ENCODE measurements at places on chromosomes 3 and 15. TPM values are rescaled to one million over a fixed set of nuclear protein-coding genes. Genes with fewer than 3 reads are reported as not detected.

The IGF2BP2 gene
- 59.5 TPM for total RNA-seq

The SERINC4 gene
- not detected for total RNA-seq

The CADM2 gene
- not detected for total RNA-seq

The GHSR gene
- not detected for total RNA-seq

The IGSF11 gene
- total RNA-seq = 66.5 TPM

The SNTN gene
- not detected for total RNA-seq

The TMEM62 gene
- 21.6 TPM for total RNA-seq

The CACNA2D2 gene
- 0.80 TPM for total RNA-seq

The ADCY5 gene
- 1.2 TPM for total RNA-seq

The ZNF385D gene
- total RNA-seq = not detected

The NFKBIZ gene
- 69.0 TPM for total RNA-seq

The PLSCR2 gene
- total RNA-seq = not detected

GRCh38 chr3:186235554-186235953, 126.5 kb downstream of the DGKG start:
- DNase-seq = no peak

DNA sequence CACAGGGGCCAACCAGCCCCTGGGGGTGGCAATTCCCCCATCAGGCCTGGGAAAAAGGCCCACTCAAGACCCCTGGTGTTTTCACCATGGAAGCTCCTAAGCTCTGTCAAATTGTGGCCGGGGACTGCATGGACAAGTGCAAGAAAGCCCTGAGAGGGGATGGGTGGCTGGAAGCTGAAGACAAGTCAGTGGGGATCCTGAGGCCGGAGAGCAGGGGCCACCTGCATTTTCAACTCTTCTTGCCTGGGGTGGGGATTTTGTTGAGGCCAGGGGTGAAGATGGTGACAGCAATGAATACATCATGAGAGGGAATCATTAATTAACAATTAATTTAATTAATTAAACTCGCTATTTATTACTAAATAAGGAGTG, 33.9 kb downstream of the FEM1B start:
- DNase-seq = no peak

DNA sequence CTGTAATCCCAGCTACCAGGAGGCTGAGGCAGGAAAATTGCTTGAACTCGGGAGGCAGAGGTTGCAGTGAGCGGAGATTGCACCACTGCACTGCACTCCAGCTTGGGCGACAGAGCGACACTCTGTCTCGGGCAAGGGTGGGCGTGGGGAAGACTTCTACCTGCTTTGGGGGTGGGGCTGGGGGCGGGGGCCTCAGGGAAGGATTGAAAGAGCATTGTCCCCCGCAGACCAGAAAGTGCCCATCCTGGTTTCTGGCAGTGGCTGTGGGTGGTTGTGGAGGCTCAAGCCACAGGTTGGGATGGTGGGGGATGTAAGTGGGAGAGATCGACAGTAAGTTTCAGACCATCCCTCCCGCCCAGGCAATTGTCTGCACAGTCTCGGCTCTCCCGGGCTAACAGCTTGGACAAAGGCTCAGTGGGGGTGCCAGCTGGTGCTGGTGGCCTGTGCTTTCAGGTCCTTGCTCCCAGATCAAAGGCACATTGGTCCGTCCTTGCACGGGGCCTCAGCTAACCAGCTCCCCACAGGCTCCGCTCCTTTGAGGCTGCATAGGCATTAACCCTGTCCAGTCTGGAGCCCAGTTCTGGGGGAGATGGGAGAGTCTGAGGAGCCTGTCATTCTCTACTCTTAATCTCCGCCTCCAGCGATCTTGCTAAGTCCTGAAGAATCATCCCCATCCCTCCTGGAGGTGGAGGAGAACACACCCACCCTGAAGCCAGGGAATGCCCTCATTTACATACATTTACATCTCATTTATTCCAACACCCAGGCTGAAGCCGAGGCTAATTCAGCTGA, 8.6 kb downstream of the SCN5A start:
- no peak for DNase-seq

DNA sequence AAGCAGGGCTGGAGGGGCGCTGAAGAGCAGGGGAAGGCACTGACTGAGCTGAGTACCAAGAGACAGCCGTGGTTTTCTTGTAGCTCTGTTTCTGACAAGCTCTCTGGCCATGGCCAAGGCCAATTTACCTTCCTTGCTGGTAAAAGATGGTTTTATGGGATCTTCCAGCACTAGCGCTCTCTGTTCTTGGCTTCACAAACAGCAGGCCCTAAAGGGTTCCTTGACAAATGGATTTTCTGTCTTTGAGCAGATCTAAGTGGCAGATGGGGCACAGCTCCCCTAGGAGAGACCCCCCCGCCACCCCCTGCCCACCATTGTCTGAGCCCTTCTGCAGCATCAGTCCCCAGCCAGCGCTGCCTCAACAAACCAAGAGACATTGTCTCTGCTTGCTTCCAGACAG, 66.6 kb downstream of the GAP43 start:
- no peak for DNase-seq

- peak; percentile 26 for DNase-seq
These were observed 28.3 kb downstream of the IL12A start for GRCh38 chr3:160016972-160017371.

DNA sequence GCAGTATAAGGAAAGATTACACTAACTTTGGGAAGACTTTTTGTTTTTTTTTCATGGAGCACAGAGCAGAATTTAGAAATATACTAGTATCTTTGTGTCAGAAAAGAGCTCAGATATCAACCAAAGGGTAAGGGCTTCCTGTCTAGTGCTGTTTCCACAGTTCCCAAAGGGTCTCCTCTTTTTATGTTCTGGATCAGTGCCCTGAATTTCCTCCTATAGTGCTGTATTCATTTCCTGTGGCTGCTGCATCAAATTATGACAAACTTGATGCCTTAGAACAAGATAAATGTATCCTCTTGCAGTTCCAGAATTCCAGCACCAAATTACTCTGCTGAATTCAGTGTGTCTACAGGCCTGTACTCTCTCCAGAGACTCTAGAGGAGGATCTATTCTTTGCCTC, 219.8 kb upstream of the THRB start:
- no peak for DNase-seq

- no peak for DNase-seq
These were observed 82.9 kb downstream of the EOMES start for GRCh38 chr3:27639271-27639670.

DNA sequence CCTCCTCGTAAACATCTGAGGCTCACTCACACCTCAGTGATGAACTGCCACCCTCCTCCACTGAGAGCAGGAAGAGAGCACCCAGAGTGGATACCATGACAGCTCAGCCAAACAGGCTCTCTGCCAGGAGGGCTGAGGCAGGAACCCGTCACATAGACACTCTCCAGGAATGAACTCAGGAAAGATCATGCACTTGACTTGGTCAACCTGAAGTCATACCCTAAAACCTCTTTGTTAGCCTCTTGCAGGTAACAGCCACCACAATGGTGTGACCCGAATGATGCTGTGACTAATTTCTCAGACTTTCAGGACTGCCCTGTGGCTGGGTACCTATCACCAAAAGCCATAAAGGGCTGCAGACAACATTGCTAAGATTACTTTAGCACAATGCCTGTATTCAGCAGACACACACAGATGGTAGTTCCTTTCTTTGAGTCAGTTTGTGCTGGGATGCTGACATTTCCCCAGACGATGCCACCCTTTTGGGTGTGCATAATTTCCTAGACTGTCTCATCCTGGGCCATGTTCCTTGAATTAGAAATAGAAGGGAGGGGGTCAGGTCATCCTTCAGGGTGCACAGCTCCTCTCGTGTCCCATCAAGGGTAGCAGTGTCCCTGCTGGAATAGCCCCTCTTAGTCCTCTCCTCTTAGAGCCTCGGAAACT, 30.3 kb downstream of the CX3CR1 start:
- no peak for DNase-seq

DNA sequence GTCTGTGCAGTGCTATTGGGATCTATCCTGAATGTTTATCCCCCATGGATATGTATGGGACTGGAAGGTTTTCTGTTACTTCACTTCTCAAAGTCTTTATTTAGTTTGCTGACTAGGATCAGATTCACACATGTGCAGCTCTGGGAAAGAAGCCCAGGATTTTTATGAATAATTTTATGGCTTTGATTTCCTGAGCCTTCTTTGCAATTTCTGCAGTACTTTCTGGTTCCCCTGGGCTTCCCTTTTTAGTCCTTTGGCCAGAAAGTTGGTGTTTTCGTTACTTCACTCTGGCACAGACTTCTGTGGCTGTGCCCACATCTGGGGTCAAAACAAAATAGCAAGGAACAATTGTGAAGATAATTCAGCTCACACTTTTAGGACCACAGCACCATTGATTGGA, 721.0 kb downstream of the OTOL1 start:
- no peak for DNase-seq

DNA sequence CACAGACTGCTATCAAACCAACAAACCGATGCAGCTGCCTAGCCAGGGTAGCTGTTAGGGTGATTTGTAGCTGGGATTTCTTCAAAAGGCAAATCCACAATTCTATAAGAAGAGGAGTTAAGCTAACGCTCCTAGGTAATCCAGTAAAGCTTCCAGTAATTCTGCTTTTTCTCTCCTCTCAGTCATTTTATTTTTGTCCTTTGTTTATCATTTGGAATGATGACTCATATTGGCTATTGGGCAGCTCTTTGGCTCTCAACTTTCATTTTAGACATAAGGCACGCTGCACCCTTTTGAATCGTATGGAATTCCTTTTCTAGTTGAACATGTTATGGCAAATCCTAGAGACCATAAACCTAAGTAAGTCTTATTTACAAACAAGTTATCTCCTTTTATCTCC, 53.2 kb upstream of the PPARG start:
- DNase-seq = no peak

- no peak for DNase-seq
These were observed 43.9 kb downstream of the SRGAP3 start for GRCh38 chr3:9205345-9206143.

GRCh38 chr15:86623236-86623635, 543.6 kb downstream of the AGBL1 start:
- no peak for DNase-seq

DNA sequence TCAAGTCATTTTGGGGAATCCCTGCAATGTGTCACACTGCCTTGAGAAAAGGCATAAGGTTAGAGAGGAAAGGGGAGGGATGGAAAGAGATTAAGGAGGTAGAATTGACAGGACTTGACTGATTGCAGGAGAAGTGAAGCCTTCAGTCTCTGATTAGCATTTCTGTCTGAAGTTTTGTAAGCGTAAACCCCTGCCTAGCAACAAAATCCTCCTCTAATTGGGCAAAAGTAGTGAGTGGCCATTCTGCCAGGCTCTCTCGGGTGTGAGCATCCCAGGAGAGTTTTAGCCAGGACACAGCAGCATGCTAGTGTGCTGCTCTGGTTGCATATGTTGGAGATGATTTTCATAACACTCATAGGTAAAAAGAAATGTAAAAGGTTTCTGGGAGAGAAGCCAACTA, 117.0 kb upstream of the MRPL3 start:
- DNase-seq = no peak

- DNase-seq = peak; percentile 73
These were observed 56.4 kb upstream of the ARRDC4 start for GRCh38 chr15:97903971-97904572.

DNA sequence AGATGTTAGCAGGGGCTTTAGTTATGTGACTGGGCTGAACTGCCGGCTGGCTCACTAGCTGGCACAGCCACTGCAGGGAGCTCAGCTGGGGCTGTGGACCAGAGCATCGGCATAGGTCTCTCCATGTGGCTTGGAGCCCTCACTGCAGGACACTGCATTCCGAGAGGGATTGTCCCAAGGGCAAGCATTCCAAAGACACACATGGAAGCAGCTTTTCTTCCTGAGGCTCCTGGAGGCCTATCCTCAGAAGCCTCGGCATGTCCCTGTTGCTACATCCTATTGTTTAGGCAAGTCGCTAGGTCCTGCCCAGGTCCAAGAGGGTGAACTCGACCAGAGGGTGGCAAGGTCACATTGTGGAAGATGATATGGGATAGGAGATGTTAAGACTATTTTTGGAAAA, 209.8 kb downstream of the PLCL2 start:
- no peak for DNase-seq

DNA sequence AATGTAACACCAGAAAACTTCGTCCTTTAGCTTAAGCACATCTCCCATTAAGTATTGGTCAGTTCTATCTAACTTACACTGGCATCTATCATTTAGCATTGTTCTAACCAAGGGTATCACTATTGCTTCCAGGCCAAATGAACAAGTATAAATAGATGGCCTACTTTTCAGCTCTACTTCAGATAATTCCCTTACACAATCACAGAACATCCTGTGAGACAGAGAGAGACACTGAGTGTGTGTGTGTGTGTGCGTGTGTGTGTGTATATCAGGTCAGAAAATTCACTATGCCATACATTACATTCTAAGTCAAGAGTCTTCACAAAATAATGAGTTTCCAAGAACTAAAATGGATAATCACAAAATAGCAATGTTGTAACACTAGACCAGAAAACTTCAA, 39.1 kb downstream of the SCAPER start:
- no peak for DNase-seq

GRCh38 chr3:146542179-146542578, 2.2 kb downstream of the PLSCR1 start:
- peak; percentile 85 for DNase-seq

- no peak for DNase-seq
These were observed 118.1 kb upstream of the CHD2 start for GRCh38 chr15:92781925-92782453.

- DNase-seq = no peak
These were observed 49.0 kb downstream of the DZIP1L start for GRCh38 chr3:138066383-138066782.

GRCh38 chr3:56347219-56347871, 120.9 kb downstream of the ERC2 start:
- DNase-seq = peak; percentile 67

- no peak for DNase-seq
These were observed 803.7 kb upstream of the ARRDC4 start for GRCh38 chr15:97156739-97157265.

GRCh38 chr15:101844916-101845315, 32.9 kb downstream of the OR4F15 start:
- DNase-seq = peak; percentile 78

DNA sequence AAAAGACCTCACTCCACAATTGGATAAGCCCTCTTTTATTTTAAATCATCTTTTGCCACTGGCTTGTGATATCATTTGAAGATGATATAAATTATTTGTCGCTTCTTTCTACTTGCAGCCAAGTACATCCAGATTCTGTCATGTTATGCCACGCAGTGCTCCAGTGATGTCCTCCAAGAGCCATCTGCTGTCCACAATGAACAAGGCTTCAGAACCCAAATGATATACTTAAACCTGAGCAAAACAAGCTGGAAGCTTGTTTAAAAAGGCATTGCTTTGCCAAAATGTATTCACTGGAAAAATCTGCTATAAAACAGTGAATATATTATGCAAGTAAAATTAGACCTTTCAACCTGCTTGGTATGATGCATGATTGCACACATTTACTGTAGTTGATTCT, 58.8 kb upstream of the ARL6 start:
- no peak for DNase-seq

DNA sequence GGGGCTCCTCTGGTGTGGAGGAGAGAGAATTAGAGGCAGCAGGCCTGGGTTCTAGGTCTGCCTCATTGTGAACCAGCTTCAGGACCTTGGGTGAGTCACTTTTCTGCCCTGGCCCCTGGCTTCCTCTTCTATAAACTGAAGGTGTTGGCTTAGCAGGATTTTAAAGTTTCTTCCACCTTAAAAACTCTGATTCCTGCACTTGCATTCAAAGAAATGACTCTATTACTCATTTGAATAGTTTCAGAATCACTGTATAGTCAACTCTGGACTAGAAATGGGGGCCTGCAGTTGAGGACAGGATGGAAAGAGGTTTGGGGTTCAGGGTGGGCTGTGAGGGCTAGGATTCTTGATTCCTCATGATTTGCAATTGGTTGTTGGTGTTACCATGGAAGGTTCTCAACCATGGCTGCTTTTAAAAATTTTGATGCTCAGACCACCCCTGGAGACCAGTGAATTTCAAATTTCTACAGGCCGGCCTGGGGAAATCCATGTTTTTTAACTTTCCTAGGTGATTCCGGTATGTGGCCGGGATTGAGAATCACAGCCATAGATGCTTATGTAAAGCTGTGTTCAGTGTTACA, 19.9 kb downstream of the SMAD3 start:
- no peak for DNase-seq
